SK-N-SH (cell line): ENCODE measurements at places on chromosomes 5 and 9. TPM values are rescaled to one million over a fixed set of nuclear protein-coding genes. Genes with fewer than 3 reads are reported as not detected.

DNA sequence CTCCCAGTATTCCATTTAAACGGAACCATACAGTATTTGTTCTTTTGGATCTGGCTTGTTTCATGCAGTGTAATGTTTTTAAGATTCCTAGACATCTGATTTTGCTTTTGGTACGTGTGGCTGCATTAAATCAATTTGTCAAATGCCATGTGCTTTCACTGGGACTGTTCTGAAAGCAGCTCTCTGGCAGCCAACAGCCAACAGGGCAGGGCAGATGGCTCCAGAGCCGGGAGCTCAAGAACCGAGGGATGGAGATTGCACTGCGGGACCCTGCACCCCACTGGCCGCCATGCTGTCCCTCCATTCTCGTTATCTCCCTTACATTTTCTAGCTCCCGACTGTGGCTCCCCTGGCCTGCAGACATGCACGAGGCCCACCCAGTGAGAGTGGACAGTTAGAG lies 33.4 kb upstream of the AIF1L start:
- peak; percentile 56 for DNase-seq

GRCh38 chr5:14806456-14806855 lies 65.1 kb downstream of the ANKH start:
- no peak for DNase-seq

DNA sequence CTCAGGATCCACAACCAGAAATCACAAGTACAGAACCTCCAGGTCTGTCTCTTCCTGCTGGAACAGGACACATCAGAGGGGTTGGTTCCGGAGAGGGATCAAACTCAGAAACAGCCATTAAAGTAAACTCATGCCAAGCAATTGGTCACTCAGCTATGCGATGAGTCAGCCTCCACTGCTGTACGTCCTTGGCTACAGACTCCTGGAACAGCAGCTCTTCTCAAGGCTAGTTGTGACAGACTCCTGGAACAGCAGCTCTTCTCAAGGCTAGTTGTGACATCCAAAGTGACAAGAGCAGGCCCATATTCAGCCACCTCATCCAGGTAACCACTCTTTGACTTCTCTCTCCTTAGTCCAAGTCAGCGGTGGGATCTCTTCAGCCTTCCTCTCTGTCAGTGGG lies at the start of gene SPINK13:
TSS of gene SPINK13 (plus strand) at position 229 of the 400 bp plus-strand sequence. CDS start 1,279 bp downstream, outside the sequence.
- no peak for DNase-seq

The KCNV2 gene
- polyA plus RNA-seq, result not detected in 2 replicates

The CCDC187 gene
- not detected in 2 replicates for polyA plus RNA-seq

GRCh38 chr9:14179449-14179848 lies 134.5 kb downstream of the NFIB start:
- no peak for DNase-seq

DNA sequence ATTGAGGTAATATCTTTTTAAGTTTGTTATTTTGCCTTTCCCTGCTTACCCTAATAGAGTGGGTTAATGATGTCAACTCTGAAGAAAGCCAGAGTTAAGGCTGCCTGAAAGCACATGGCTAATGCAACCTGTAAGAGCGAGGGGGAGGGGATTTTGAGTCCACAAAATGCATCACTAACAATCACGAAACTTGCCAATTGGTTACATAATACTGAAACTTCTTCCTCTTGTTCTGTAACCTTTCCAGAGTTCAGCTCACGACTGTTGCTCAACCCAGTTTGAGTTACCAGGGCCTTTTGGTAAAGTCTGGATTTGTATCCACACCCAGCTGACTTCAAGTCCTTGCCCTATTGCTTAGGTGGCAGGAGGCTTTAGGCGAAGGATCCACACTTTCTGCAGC lies 308.8 kb downstream of the EFNA5 start:
- DNase-seq, result no peak

DNA sequence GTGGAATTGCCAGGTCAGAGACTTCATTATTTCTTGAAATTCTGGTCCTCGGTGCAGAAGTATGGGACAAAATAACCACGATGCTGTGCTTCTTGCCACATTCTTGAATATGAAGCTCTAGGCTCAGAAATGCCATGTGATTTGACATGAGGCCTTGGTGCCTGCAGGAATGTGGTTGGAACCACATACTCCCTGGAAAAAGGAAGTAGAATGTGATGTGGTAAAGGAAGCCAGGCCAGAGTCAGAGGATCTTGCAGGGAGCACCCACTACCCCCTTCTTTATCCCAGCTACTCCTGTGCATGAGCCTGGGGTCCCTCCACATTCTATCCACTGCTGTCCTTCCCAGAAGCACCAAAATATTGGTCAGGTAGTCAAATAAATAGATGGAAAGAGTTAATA lies 80.9 kb downstream of the FOXD1 start:
- no peak for DNase-seq

GRCh38 chr5:179313849-179314521 lies 31.3 kb downstream of the ADAMTS2 start:
- peak; percentile 92 for DNase-seq

DNA sequence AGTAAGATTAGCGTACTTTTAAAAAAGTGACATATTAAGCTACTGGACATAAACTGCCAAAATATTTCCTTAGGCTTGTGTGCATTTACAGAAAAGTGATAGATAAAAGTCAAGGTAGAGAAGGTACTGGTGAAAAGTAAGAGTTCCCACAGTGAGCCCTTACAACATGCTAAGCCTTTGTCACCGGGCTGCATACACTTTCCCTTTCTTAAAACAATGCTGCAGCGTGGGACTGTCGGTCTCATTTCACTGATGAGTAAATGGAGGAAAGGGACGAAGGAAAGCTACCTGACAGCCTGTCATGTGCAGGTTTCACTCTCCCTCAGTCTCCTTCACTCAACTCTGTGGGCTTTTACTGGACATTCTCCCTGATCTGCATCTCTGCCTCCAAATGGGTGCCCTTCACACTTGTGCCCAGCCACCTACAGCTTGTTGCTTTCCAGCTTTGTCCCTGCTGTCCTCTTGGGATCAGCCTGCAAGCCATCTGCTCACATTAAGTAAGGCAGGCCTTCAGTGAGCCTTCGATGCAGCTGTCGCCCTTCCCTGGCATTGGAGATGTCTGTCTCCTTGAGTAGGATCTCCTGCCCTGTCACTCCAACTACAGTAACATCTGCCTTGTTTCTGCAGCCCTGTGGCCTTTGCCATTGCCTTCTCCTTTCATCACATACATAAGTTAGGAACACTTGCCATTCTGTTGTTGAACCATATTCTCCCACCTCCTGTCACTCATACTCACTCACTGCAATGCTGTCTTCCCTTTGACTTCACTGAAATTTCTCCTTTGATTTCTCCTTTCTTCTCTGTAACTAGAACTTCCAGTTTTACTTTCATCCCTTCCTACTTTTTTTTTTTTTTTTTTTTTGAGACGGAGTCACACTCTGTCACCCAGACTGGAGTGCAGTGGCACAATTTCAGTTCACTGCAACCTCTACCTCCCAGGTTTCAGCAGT lies 9.3 kb upstream of the ROPN1L start:
- no peak for DNase-seq

The SARDH gene
- polyA plus RNA-seq, result 2.9 and 5.9 TPM in 2 replicates

The PFN3 gene
- polyA plus RNA-seq, result not detected in 2 replicates

The ENTPD2 gene
- polyA plus RNA-seq, result not detected in 2 replicates

- DNase-seq, result no peak
These were observed 5.0 kb downstream of the JADE2 start for GRCh38 chr5:134530301-134531077.

DNA sequence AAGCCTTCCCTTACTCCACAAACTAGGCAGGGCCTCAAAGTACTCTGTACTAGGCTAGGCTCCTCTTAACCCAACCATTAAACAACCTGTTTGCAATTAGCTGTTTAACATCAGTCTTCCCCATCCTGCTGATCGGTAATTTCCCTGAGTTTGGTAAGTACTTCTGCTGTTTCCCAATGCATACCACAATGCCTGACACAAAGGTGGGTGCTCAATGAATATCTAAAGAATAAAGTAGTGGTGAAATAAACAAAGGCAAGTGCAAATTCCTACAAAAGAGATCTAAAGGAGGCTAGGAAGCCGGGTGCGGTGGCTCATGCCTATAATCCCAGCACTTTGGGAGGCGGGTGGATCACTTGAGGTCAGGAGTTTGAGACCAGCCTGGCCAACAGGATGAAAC lies 25.0 kb downstream of the FBXW2 start:
- no peak for DNase-seq
